NCI-H460 (cell line): ENCODE measurements at places on chromosomes 13 and 19.

DNA sequence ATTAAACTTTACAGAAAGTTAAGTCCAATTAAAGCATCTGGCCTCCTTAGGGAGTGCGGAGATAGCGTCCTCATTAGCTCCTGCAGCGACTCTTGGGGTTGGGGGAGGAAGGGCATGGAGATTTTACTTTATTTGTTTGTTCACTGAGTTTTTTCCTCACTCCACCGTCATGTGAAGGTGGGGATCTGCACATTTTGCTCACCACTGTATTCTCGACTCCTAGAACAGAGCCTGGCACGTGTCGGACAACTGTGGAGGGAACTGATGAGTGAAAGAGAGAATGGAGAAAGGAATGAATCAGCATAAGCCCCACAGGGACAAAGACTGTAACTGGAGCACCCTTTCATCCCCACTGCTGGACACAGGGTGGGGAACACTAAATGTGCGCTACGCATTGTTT, 205.1 kb upstream of the TSHZ3 start:
- DNase-seq, result no peak

GRCh38 chr13:77737583-77738200, 40.2 kb downstream of the SLAIN1 start:
- no peak for DNase-seq

GRCh38 chr13:46369506-46370277, 17.4 kb downstream of the RUBCNL start:
- no peak for DNase-seq

- no peak for DNase-seq
Observed at GRCh38 chr13:112187527-112188297, 120.8 kb downstream of the SOX1 start.

- DNase-seq, result no peak
Observed at GRCh38 chr13:75073786-75074185, 408.2 kb downstream of the TBC1D4 start.

GRCh38 chr19:51059715-51060114, 5.2 kb downstream of the KLK13 start:
- DNase-seq, result no peak

GRCh38 chr13:32802159-32802558, 214.1 kb upstream of the KL start:
- no peak for DNase-seq

- DNase-seq, result no peak
Observed at GRCh38 chr13:99842405-99842804, 129.2 kb downstream of the ZIC5 start.

GRCh38 chr13:27810461-27810860, 18.2 kb downstream of the GSX1 start:
- no peak for DNase-seq

GRCh38 chr19:35254341-35255297, 5.8 kb downstream of the LSR start:
- DNase-seq, result no peak

DNA sequence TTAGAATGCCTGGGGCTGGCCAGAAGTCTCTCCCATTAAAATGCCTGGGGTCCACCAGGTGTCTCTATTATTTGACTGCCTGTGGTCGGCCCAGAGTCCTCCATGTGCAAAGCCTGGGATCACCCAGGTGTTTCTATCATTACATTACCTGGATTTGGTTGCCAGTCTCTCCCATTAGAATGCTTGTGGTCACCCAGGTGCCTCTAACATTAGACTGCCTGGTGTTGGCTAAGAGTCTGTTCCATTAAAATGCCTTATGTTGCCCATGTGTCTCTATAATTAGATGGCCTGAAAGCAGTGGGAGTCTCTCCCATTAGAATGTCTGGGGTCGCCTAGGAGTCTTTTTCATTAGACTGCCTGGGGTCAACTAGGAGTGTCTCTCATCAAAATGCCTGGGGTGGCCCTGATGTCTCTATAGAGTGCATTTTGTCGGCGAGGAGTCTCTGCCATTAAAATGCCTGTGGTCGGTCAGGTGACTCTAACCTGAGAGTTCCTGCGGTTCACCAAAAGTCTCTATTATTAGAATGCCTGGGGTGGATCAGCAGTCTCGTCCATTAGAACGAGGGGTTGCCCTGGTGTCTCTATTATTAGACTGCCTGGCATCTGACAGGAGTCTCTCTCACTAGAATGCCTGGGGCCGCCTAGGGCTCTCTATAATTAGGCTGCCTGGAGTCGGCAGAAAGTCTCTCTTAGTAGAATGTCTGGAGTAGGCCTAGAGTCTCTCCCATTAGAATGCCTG, 1540.5 kb downstream of the UQCRFS1 start:
- DNase-seq, result no peak

DNA sequence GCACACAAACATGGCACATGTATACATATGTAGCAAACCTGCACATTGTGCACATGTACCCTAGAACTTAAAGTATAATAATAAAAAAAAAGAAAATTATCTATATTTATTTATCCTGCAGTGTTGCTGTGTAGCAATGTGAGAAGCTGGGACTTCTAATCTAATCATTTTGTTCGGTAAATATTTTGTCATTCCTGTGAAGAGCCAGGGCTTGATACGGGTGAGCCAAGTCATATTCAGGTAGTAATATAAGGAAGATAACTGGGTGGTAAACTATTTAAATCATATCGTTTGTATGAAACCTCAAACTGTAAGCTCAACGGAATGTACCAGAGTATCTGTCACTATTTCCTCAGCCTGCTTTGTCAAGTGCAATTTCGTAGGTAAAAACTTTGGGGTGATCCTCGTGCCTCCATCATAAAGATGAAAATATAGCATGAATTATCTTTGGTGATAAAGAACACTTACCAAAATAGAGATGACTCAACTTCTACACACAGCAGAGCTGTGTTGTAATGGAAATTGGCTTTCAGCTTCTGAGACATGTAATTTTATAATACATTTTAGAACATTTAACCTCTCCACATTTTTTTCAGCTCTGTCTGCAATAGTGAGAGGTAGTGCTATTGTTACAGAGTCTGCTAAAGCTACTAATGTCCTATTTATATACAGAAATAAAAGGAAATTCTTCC, 92.9 kb downstream of the PCDH9 start:
- no peak for DNase-seq

DNA sequence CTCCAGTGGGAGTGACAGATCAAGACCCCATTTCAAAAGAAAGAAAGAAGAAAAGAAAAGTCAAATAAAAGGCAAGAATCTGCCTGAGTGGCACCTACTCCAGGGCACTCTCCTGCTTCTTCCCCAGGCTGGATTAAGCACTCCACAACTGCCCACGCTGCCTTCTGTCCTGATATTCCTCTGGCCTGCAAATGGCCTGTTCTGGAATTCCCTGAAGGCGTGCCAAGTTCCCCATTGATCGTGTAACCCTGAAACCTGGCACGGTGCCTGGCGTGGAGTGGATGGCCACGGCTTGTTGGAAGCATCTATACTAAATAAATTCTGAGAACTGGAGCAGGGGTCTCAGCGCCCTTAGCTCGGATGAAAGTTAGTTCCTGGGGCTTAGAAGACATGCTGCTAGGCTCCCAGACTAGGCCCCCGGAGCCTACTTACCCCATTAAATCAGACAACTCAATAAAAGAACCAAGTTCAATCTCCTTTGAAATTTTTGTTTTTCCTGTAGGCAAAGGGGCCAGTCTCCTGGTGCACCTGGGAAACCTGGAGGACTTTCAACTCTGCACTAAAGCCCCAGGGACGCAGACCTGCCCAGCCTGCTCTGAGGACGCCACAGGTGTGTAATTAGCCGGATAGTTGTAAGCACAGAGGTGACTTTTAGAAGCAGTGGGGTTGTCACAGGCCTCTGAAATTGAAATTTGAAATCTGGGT, 21.9 kb downstream of the ANKRD27 start:
- no peak for DNase-seq

DNA sequence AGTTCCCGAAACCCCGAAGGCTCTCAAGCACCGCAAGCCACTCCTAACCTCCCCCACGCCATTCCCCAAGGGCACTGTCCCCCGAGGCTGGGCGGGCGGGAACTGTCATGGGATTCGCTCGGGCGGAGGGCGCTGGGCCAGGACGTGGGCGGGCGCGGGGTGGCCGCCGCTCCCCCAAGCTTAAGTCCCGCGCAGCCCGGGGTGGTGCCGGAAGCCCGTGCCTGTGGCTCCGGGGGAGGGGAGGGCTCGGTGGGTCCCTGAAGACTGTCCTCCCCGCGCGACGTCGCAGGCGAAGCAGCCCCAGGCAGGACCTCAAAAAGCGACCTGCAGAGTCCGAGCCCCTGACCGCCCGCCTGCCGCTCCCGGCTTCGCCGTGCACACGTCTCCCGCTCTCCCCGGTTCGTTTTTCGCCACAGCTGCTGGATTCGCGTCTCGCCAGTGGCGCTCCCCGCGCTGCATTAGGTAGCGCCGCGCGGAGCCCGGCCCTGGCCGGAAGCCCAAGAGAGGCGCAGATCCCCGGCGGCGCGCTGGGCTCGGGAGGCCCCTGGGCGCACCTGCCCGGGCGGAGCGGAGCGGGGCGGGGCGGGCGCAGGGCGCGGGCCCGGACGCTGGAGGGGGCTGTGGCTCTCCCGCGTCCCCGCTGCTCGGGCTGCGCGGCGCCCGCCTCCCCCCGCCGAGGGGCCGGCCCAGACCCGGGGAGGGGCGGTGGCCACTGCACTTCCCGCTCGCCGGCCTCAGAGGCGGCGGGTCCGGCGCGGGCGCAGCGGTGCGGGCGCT, at the start of gene FARP1:
FARP1 (plus strand) TSS at position 715 of the 777 bp plus-strand sequence. CDS start 70,149 bp downstream, outside the sequence.
- DNase-seq, result peak; percentile 33

GRCh38 chr13:44172281-44172810, 201.3 kb upstream of the SERP2 start:
- no peak for DNase-seq

DNA sequence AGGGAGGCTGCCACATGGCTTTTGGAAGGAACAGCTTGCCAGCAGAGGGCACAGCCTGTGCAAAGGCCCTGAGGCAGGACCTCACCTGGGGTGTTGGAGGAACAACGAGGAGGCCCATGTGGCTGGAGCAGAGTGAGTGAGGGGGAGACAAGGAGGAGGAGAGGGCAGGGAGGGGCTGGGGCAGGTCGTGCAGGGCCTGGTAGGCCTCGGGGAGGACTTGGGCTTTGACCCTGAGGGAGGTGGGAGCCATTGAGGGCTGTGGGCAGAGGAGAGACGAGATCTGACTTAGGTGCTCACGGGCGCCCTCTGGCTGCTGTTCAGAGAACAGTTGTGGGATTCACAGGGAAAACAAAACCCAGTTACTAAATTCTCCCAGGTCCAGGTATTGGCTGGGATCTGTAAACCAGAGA, 25.2 kb downstream of the ZNRF4 start:
- DNase-seq, result peak; percentile 8

GRCh38 chr13:21976159-21976558, 305.3 kb downstream of the FGF9 start:
- no peak for DNase-seq

GRCh38 chr19:51458051-51458645, at the start of gene SIGLEC8:
SIGLEC8 (minus strand) TSS chr19:51458454; CDS start chr19:51458387, 67 bp downstream.
- DNase-seq, result no peak

DNA sequence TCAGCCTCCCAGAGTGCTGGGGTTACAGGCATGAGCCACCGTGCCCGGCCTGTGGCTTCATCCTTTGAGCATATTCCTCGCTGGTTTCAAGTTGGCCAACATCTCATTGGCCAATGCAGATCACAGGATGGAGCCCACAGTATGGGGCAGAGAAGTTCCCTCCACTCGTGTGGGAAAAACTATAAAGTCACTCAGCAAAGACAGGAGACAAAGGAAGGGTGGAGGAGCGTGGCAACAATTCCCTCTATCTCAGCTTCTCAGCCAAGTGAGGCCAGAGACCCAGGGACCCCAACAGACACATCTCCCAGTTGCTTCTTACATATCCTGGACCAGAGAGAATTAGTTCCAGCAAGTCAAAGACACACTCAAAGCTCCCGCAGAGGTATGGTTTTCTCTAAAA, 184.6 kb upstream of the SOX1 start:
- DNase-seq, result no peak

DNA sequence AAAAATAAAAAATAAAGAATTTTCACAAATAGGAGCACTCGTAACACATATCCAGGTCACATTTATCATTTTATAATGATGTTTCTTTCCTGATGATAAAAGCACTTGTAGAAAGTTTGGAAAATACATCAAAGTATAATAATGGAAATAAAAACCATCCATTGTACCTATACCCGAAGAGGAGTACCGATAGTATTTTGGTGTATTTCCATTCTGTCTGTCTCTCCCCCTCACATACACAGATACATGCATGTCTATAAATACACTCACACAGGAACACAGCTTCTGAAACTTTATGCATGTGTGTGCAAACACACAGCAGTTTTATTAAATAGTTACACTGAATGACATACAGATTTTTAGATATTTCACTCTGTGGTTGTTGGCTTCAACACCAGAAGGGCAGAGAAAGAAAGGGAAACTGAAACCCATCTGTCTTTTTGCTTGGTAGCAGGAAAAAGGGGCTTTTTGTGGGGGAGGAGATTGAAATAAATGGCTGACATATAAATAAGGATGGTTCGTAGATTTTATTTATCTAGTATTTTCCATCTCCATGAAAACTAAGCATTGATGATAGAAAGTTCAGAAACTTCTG, 114.8 kb downstream of the LRCH1 start:
- no peak for DNase-seq

GRCh38 chr13:42041684-42042035, 6.8 kb upstream of the DGKH start:
- peak; percentile 27 for DNase-seq

DNA sequence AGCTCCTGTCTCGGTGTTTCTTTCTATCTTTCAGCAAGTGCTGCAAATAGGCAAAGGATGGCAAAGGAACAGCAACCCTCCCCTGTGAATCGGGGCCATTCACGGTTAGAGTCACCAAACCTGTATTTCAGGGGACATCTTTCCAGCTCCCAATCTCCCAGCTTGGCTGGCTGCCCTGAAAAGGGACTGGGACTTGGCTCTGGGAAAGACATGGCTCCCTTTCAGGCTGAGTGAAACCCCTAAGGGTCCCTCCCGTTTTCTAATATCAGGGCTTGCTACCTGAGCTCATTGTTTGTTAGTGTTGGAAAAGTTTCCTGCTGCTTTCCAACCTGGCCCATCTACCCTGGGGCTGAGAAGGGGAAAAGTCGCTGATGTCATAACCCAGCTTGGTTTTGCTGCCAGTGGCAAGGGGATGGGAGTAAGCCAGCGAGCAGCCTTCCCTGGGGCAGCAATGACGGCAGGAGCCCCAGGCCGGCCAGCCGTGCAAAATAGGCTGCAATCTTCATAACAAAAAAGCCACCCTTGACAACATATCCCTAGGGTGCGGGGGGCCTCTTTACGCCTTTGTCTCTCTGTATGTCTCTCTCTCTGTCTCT, 29.9 kb downstream of the SERP2 start:
- DNase-seq, result no peak

GRCh38 chr13:32902874-32903273, 113.3 kb upstream of the KL start:
- no peak for DNase-seq

DNA sequence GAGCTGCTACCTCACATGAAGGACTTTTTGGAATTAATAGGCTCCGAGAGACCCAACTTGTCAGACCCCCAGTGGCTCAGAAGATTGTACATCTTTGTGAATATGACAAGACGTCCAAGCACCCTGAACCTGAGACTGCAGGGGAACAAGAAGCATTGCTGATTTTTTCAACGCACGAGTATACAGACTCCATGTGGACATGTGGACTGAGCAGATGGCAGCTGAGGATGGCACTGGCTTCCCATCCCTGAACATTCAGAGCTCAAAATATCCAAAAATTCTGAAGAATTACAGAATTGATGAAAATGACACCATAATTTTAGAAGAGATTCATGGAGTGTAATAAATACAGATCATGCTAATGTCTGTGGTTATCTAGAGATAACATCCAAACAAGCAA, 254.1 kb downstream of the MZT1 start:
- no peak for DNase-seq

- no peak for DNase-seq
Observed at GRCh38 chr19:52170304-52170703, 1.1 kb downstream of the ZNF836 start.

GRCh38 chr13:37747071-37747612, 122.4 kb downstream of the TRPC4 start:
- DNase-seq, result peak; percentile 7

- DNase-seq, result no peak
Observed at GRCh38 chr19:46499692-46500091, 4.0 kb upstream of the PNMA8B start.
